ENCODE measurements at places on chromosomes 5 and 9.

- DNase-seq: no peak
Observed at GRCh38 chr5:152641970-152642805, 237.1 kb upstream of the NMUR2 start.

DNA sequence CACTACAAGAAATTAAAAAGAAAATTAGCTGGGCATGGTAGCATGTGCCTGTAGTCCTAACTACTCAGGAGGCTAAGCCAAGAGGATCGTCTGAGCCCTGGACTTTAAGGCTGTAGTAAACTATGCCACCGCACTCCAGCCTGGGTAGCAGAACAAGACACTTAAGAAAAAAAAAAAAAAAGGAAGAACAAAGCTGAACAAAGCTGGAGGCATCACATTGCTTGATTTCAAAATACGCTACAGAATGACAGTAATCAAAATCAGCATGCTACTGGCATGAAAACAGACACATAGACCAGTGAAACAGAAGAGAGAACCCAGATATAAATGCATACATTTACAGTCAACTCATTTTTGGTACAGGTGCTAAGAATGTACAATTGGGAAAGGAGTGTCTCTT, 14.5 kb upstream of the OTULIN start:
- DNase-seq: no peak

DNA sequence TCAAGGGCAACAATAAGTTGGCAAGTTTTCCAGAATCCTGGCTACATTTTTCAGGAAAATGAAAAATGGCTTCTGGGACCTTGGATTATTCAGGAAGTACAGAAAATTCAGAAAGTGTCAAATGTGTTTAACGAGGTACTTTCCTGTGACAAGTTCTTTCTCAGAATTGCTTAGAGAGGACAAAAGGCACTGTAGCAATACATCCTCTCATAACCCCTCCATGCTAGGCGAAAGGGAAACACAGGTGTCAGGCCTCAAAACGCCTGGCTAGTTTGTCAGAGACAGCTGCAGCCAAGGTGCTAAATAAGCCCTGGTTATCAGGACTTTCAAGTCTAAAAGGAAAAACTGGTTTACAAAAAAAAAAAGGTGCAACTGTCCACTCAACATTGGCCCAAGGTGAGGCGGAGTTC, 115.2 kb downstream of the GNAQ start:
- no peak for DNase-seq

DNA sequence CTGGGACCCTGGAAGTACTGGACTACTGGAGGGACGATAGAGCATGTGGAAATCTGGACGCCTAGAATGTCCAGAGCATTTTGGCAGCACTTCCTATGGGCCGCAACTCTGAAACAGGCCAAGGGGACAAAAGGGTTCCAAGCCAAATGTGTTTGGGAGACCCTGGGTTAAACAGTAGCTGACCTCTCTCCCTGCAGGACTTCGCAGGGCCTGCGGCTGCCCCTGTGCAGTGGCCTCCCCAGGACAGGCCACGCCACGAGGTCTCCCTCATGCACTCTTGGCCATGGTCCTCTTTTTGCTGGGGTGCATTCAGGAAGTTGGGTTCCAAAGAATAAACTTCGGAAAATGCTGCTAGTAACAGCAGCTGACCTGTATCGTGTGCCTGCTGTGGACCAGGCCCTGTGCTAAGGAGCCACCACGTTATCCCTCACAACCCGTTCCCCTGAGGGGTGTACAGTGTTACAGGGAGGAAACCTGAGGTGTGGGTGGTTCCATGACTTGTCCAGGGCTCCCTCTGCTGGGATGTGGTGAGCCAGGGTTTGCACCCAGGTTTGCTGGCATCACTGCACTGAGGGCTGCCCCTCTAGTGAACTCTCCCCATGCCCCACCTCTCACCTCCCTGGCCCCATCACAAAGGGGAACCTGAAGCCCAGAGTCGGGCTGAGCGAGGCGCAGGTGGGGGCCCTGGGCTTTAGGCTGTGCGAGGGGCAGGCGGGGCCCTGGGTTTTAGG, 79.4 kb downstream of the AMBP start:
- DNase-seq: no peak

GRCh38 chr5:180086816-180087399, 15.3 kb upstream of the RNF130 start:
- no peak for DNase-seq

DNA sequence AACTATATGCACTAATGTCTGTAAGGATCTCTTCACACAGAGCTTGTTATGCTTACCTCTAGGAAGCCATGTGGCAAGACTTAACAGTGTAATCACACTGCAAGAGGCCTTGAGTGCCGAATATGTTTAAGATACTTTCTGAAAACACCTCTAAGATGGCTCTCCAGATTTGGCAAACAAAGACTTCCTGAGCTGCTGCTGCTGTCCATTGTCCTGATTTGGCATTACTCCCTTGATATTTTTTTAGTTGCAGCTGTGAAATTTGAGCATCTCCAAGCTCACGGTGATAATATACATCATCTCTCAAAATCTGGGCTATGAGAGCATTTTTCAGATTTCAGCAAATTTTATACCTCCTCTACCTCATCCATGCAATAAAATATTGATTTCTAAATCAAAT, 384.5 kb upstream of the CDH6 start:
- no peak for DNase-seq

Measured in stimulated activated CD8-positive, alpha-beta memory T cell treated with anti-CD3 and anti-CD28 coated beads, Interleukin-2, amount 100 ng/mL, for 1 hour (primary cell).